ENCODE measurements at places on chromosomes 7 and 10.
A peak's percentile ranks its signal among the peaks of the same experiment; 100 is the strongest.

DNA sequence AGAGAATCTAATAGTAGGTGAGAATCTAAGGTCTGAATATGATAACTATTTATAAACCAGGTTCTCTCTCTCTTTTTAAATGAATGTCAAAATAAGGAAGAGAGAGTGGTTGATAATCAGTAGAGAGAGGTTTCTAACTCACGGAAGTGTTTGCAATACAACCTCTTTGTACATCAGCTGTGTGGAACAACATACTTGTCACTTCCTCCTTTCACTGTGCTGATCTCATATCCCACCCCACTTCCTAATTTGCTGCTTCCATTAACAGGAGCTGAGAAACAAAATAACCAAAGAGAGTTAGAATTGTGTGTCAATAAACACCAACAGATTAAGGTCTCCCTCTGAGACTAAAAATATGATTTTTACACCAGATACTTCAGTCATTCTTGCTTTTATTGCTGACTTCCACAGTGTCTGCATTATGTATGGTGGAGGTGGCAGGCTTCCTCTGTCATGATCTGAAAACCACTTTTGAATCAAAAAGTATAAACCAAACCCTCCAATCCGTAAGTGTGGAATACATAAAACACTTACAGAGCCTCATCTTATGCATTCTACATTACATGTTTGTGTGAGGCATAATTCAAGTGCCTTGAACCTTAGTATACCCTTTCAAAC is 25.0 kb downstream of the CACUL1 start:
- no peak for DNase-seq

DNA sequence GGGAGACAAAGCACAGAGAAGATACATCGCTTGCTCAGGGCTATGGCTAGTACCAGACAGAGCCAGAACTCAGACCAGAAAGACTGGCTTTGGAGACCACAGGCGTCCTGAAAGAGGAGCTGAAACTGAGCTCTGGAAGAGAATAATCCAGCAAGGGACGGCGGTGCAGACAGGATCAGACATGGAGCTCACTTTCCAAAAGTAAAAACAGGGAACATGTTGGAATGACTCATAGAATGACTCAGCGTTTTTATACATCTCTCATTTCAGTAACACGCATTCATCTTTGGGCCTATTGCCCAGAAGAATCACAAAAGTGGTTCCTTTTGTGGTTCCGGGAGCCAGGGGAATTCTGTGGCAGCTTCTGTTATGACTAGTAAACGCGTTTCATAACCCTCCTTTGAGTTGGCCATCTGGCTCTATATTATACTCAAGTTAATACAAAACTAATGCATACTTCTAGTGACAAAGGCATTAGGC is 37.2 kb downstream of the PLEKHS1 start:
- DNase-seq = peak; percentile 92

DNA sequence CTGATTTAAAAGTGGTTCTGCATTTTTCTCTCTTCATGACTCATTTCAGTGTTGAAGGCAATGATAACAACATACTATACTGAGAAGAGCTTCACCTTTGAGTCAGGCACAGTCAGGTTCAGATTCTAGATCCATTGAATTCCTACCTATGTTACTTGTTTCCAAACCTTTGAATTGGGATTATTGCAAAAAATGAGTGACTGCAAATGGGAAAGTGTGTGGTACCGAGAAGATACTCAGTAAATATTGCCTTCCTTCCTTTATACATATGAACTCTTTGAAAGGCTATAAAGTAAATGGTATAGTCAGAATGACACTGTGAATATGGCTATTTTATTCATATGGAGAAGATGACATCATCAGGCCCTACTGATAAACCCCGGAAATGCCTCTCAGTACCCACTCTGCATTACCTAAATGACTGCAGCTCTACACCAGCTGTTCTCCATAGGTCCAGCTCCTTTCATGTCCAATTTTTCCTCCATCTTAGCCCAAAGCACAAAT is 66.7 kb upstream of the FGL2 start:
- DNase-seq = no peak

GRCh38 chr10:103643381-103643780 is 149.9 kb downstream of the NEURL1 start:
- DNase-seq = no peak

GRCh38 chr7:150980663-150981062 is 2.5 kb upstream of the KCNH2 start:
- no peak for DNase-seq

GRCh38 chr7:46786221-46786954 is 795.5 kb downstream of the TNS3 start:
- DNase-seq = no peak

GRCh38 chr7:30865821-30866220 is 45.8 kb upstream of the AQP1 start:
- DNase-seq = no peak

DNA sequence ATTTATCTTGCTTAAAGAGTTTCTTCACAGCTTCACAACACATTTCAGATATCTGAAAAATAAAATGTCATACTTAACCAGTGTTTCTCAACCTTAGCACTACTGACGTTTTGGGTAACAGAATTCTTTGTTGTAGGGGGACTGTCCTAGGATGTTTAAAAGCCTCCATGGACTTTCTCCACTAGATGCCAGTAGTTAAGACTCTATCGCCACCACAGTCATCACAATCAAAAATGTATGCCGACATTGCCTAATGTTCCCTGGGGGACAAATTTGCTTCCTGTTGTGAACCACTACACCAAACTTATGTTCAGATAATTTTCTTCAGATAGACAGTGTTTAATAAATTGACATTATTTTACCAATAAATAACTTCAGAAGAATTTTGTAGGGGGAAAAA is 13.4 kb downstream of the NOC3L start:
- DNase-seq = no peak

GRCh38 chr10:11143242-11143641 is 125.6 kb downstream of the CELF2 start:
- no peak for DNase-seq

GRCh38 chr7:129689995-129690581 is 78.6 kb downstream of the NRF1 start:
- no peak for DNase-seq

DNA sequence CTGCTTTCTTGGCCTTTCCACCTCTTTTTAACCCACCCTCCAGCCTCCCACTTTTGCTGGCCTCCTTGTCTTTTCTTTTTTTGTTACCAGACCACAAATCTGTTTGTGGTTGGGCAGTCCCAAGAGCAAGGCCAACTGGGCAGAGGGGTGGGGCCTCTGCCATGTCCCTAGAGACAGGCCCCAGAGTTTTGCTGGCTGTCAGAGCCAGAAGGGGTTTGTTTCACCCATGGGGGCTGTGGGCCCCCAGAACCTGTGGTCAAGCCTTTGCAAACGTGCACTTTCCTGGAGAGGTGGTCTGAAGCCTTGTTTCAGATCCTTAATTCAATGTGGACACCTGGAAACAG is 10.3 kb downstream of the ZMIZ1 start:
- DNase-seq = no peak

GRCh38 chr7:96287559-96287958 is 34.3 kb downstream of the SLC25A13 start:
- no peak for DNase-seq

GRCh38 chr10:23197416-23197861 is 5.3 kb downstream of the PTF1A start:
- no peak for DNase-seq

- no peak for DNase-seq
These were observed 3.4 kb upstream of the CTBP2 start for GRCh38 chr10:125163803-125164202.

- no peak for DNase-seq
These were observed 24.1 kb upstream of the TNS3 start for GRCh38 chr7:47605816-47606575.

DNA sequence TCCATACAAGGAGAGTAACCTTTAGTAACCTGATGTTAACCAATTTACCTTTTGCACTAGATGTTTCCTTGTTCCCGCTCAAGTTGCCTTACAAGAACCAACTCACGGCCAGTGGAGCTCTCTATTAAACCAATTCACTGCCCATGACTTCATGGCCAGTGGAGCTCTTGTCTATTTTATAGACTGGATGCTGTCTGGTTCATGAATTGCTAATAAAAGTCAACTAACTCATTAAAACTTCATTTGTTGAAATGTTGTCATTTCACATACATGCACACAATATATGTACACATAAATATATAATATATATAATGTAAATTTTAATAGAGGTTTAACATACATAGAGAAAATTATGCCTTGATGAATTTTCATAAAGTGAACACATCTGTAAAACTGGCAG is 216.3 kb downstream of the RNLS start:
- DNase-seq = no peak

GRCh38 chr7:139643951-139644585 is 120.6 kb downstream of the CLEC2L start:
- DNase-seq = no peak

All from HS-5 (cell line).